Left forelimb (tissue), 1 donor: ENCODE measurements at places on chromosomes 7 and 10.

GRCh38 chr10:72245949-72246525, 27.7 kb upstream of the DDIT4 start:
- no peak for DNase-seq

DNA sequence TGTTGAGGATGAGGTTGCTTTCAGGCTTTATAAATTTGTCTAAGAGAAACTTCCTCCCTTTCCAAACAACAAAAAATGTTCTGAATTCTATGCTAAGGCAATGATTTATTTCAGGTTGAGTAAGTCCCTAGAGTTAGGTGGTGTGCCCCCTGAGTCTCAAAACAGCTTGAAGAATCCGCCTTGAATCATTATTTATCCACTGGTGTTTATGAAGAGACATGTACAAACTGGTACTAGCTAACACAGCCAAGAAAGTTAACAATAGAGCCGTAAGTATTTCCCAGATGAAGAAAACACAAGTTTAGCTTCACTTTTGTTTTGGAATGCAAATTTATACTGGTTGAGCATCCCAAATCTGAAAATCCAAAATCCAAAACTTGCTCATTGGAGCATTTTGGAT, 66.2 kb upstream of the SRPK2 start:
- DNase-seq: no peak

GRCh38 chr7:77954773-77955555, 156.4 kb downstream of the PHTF2 start:
- no peak for DNase-seq

GRCh38 chr10:69901628-69902505, 100.2 kb downstream of the COL13A1 start:
- DNase-seq: no peak

GRCh38 chr10:49549640-49550346, 10.9 kb upstream of the ERCC6 start:
- DNase-seq: no peak

GRCh38 chr7:471866-472639, 47.6 kb downstream of the PDGFA start:
- no peak for DNase-seq

- no peak for DNase-seq
Measured at GRCh38 chr7:133167300-133167699, 85.4 kb upstream of the CHCHD3 start.

- no peak for DNase-seq
Measured at GRCh38 chr10:100745882-100746783, 751 bp downstream of the PAX2 start.

GRCh38 chr10:11378835-11379234, 232.6 kb downstream of the USP6NL start:
- no peak for DNase-seq

GRCh38 chr7:107563775-107564552, at the start of the genes COG5 and DUS4L:
COG5 (minus strand) TSS chr7:107563920; CDS start chr7:107563896, 24 bp downstream.
DUS4L (plus strand) TSS chr7:107563971; CDS start chr7:107567071, 3,100 bp downstream.
- DNase-seq: peak; percentile 95

DNA sequence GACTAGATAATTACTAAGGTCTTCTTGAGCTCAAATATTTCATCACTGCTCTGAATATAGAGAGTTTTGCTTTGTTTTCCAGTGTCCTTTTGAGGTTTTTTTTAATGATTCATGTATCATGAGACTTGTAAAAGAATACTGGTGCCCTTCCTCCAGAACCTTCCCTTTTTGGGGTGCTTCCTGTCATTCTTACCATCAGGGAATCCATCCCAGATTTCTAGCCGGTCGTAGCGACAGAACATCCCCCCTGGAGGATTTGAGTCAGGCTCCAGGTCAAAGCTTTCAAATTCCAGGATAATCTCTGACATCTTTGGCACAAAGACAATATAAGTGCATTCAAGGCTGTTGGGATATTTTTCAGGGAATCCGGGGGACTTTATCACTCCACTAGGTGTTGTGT, 71.0 kb downstream of the NRP1 start:
- DNase-seq: no peak

- no peak for DNase-seq
Measured at GRCh38 chr10:108691126-108691525, 1232.2 kb downstream of the XPNPEP1 start.

DNA sequence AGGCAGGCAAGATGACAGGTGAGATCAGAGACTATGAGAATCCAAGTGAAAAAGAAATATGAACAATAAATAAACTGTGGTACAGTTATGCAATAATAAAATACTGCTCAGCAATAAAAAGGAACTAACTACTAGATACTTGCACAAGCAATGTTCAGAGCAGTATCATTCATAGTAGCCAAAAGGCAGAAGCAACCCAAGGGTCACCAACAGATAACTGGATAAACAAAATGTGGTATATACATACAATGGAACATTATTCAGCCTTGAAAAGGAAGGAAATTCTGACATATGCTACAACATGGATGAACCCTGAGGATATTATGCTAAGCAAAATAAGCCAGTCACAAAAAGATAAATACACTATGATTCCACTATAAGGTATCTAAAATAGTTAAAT, 76.9 kb upstream of the KCNIP2 start:
- DNase-seq: no peak

- DNase-seq: no peak
Measured at GRCh38 chr7:116741625-116742316, 69.8 kb downstream of the MET start.

- no peak for DNase-seq
Measured at GRCh38 chr7:146510088-146510680, 393.6 kb downstream of the CNTNAP2 start.

GRCh38 chr7:131753620-131754222, 197.3 kb upstream of the PODXL start:
- no peak for DNase-seq

- DNase-seq: peak; percentile 33
Measured at GRCh38 chr7:747186-747585, 20.1 kb upstream of the PRKAR1B start.

DNA sequence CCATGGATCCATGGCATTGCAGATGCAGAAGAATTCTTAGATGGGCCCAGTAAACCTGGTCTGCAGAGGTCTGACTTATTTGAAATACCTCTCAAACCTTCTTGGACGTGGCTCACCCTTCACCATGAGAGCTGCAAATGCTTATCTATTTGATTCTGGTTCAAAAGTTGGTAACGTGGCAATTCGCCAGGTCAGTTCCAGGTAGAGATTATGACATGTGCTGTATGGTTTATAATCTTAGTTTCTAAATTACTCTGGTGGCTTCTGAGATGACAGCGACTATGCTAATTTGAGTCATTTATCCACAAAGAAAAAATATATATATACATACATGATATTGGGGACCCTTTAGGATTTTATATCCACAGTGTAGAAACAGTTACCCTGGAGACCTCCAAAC, 68.8 kb downstream of the NRP1 start:
- DNase-seq: no peak

GRCh38 chr7:73833251-73833919, 2.6 kb downstream of the CLDN4 start:
- no peak for DNase-seq

GRCh38 chr10:71359364-71360046, 37.2 kb upstream of the CDH23 start:
- DNase-seq: no peak

GRCh38 chr10:78212786-78213175, 179.1 kb downstream of the RPS24 start:
- no peak for DNase-seq

DNA sequence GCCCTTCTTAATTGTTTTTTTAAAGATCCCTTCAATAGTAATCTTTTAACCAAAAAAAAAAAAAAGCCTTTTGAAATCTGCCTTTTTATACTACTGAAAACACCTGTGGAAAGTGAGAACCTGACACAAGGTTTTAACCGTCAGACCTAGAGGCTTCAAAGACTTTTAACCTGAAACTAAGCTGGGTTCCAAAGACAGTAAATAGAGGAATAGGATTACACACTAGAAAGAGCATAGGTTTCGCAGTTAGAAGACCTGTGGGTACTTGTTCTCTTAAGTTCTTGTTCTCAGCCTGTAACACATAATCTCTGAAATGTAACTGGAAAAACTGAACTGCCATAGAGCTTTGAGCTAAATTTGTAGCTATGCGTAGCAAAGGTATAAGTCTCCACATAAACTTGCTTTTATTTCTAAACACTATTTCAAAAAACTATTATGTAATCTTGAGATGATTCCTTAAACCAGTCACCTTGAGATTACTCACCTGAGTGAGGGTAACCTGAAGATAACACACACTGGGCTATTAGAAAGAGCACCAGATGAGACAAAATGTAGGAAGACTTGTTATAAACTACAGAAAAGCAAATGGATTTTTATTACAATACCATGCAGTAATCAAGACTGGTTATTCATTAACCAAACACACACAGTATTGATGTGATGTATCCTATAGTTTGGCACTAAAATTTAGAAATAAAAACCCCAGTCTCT, 196.6 kb upstream of the FRMD4A start:
- no peak for DNase-seq

DNA sequence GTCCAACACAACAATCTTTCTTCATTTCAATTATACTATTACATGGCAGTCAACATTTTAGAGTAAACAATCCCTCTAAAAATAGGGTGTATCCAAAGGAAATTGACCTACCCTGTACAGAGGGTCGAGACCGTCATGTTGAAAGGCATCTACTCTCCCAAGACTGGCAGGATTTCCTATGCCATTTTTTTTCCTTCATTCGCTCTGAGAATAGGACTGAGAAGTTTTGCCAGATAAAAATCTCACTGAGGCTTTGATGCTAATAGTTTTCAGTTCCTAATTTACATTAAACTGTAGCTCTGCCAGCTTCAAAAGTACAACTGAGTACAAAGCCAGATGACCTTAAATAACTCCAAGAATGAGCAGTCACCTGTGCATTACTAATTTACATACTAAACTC, 84.5 kb upstream of the SEMA3C start:
- DNase-seq: no peak

- DNase-seq: no peak
Measured at GRCh38 chr7:40865441-40866233, 730.8 kb downstream of the SUGCT start.

GRCh38 chr7:94431176-94431575, 36.5 kb downstream of the COL1A2 start:
- no peak for DNase-seq

- DNase-seq: no peak
Measured at GRCh38 chr7:18806177-18806576, 310.6 kb downstream of the HDAC9 start.

GRCh38 chr7:23062452-23062851, 43.1 kb upstream of the KLHL7 start:
- DNase-seq: no peak

DNA sequence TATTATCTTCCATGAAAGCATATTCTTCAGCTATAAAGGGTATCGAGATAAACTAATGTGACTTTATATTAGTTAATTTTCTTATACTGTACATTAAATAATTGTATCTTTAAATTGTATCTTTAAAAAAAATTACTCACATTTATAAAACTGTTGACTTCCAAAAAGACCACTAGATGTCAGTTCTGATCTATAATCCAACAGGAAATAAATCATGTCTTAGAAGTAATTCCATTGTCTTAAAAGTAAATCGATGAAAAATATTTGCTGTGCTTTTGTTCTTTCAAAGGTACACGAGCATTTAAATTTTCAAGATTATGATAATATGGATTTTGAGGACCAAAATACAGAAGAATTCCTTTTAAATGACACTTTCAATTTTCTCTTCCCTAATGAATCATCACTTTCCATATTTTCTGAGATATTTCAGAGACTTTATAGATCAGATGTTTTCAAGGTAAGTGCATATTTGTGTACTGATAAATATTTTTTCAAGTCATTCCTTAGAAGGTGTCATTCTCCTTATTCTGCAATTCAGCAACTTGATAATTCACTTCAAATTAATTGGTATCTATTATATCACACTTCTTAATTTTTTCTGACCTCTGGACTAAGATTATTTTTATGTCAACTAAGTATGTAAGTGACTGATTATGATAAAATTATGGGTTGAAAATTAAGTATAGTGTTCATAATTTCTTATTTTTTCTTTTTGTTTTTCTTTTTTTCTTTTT, 138.5 kb downstream of the CPED1 start:
- DNase-seq: no peak

DNA sequence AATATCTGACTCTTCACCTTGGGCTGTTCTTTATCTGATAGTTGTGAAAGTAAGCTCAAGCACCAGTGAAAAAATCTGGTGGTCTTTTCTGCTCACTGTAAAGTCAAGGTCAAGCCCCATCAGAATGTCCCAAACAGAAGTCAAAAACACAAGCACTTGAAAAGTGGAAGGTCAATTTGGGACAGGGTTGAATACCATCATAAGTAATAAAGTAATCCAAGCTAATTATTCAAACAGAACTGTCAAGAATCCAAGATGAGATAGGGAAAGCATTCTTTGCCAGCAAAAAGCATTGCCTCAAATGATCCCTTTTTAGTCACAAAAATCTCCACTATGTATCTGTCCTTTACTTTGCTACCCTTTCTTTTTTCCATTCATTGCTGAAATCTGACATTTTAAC, 430.1 kb upstream of the NPVF start:
- no peak for DNase-seq

GRCh38 chr7:132619967-132620366, 43.7 kb upstream of the PLXNA4 start:
- DNase-seq: no peak

- no peak for DNase-seq
Measured at GRCh38 chr10:102859911-102860310, 5.9 kb downstream of the BORCS7 start.

- DNase-seq: no peak
Measured at GRCh38 chr7:28984217-28984616, 26.1 kb upstream of the TRIL start.

DNA sequence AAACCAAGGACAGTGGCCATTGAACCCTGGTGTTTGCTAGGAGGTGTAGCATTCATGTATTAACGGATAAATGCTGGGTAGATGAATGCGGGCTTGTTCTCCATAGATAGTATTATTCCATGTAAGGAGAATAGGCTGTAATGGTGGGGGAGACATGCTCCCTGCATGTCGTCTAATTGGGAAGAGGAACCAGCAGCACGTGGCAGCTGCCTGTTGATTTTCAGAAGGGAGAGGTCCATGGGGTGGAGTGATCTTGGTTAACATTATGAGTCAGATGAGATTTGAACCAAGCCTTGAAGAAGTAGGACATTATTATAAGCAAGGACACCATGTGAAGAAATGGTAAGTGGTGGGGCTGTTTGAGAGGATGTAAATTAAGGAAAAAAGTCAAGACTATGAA, 112.5 kb downstream of the WNT2 start:
- no peak for DNase-seq

GRCh38 chr10:90417476-90418210, 440.2 kb downstream of the HTR7 start:
- no peak for DNase-seq

DNA sequence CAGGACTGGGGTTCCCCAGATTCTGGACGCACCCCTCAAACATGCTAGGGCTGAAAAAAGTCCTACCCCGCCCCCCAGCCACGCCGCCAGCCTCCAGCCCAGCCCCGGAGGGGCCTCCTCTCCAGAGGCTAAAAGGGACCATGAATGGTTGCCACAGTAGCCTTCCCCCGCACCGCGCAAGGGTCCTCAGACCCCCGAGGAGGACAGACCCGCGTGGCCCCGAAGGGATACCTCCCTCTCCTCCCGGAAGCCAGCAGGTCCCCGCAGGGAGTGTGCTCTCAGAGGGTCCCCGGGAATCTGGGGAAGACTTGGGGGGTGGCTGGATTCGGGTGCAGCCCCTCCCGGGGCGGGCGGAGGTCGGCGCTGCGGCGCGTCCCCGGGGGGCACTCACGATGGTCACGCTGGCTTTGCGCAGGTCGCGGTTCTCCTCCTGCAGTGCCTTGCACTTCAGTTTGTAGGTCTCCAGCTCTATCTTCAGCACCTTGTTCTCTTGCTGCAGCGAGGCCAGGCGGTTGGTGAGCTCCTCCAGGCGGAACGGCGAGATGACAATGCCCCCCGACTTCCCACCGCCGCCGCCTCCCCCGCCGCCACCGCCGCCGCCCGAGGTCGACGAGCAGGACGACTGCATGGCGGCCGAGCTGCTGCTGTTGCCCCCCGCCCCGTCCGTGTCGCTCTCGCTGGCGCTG, 482 bp downstream of the CCDC6 start:
- no peak for DNase-seq
